ENCODE measurements at places on chromosomes 4 and X.

DNA sequence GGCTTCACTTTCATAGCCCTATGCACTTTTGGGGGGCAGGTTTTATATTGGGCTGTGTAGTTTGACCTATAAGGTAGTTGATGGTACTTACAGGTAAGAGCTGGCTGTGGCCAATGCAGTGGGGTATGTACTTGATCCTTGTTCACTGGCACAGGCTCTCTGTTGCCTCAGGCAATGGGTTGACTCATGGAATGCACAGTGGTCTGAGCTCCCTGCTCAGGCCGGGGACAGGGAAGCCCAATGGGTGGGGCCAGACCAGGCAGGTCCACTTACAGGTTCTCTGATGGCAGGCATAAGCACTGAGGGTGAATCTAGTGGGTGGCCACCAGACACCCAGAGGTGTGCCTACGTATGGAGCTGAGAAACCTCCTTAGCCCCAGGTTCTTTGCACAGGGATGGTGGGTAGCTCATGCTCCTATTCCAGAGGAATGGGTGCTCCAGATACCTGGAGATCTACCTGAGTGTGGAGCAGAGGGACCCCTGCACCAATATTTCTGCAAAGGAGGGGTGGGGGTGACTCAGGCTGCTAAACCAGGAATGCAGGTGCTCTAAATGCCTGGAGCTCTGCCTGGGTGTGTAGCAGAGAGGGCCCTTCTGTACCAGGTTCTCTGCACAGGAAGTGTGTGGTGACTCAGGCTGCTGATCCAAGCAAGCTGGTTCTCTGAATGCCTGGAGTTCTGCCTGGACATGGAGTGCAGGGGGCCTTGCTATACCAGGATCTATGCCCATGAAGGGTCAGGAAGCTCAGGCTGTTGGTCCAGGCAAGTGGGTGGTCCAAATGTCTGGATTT, 52.3 kb downstream of the IL1RAPL2 start:
- no peak for DNase-seq

DNA sequence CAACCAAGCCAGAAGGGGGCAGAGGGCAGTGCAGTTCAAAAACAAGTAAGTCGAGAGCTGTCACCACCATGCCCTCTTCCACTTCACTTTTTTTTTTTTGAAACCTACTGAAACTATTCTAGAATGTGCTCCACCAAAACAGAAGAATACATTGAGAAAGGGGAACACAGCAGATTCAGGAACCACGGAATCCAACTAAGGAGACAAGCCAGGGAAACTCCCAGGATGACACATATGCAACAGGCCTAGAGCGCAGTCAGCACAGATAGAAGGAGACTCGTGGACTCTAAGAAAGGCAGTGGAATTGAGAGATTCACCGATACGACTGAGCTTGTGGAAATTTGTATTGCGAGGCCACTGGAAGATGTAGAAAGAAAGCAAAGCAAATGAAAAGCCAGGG, 66.1 kb downstream of the PHKA2 start:
- DNase-seq, result no peak

DNA sequence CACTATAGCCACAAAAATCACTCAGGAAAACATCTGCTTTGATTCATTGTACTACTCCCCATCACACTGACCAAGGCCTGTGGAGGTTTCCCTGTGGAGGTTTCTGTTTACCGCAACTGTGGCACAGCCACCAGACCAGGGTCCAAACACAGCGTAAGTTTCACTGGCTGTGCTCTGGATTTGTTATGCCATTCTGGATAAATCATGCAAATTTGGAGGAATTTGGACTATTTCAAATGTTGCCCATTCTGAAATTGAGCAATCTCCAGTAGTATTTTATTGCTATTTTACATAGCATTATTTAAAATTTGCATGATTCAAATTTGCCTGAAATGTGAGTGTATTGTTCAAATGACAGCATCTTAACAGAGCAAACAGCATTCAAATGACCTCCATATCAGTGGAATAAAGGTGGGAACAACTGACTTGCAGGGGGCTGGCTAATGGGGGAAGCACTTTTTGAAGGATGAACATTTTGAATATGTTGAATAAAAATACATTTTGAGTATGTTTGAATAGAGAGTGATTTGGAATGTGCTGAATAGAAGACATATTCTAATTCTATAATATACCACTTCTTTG, 66.1 kb upstream of the ACSL1 start:
- no peak for DNase-seq

DNA sequence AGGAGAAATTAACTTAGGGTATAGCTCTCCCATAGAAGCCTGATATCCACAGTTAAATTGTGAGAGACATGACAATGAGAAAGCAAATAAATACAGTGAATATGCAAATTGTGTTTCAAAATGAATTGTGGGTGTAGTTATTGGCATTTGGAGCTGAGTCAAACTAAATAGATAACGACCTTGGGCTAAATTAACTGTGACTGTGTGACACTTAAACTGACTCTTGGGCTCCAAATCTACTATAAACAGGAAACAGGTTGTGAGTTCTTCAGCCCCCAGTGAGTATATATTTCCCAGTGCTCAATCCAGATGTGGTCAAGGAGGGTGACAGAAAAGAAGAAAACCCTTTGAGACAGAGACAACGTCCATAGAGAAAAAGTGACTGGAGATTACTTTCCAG, 11.3 kb upstream of the MAGEA10 start:
- no peak for DNase-seq

DNA sequence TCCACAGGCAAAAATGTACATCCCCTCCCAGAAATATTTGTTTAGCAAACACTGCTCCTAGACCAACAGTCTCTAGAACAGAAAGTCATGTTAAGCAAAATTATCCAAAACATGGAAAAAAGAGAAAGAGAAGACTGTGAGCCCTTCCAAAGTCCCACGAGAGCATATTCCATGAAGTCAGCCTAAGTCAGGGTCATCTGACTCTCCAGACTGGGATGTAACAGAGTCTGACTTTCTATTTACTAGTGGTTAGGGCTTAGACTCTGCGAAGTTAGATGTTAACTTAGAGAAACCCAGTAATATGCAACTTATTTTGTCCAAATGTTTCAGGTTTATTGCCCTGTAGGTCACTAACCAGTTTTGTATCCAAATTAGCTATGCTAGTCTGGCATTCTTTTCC, 102.3 kb downstream of the MID1 start:
- no peak for DNase-seq

DNA sequence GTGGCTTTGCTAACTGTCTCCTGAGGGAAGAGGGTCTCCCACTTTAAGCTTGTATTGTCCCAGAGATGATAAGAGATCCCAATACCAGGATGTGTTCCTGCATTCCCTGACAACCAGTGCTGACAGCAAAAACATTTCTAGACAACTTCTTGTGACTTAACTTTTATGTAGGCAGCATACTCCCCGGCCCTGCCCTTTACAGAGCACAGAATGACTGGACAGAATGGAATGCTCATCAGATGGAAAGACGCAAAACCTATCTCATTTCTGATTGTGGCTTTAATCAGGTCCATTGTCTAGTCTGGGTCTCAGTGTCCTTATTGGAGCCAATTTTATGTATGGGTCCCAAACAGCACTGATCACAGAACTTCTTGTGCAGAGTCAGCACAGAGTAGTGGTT, 18.2 kb upstream of the PLAC1 start:
- DNase-seq, result no peak
